NCI-H1694 treated with DMSO at 0.1 percent for 48 hours (cell line): ENCODE measurements at places on chromosomes 3 and 15.

DNA sequence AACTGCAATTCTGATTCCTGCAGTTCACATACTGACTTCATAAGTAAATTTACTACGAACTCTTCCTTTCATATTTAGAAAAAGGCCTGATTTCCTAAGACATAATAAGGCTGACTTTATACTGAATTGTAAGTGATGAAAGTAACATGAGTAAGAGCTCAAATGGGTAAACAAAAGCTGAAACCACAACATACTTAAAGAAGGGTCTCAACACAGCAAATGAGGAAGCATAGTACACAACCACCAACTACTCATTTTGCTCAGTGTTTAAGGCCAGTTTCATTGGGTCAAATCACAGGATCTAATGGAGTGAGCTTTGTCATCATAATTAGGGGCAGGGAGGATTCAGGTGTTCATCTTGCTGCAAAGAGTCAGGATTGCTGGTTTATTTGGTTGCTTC, 81.4 kb downstream of the SETD2 start:
- no peak for DNase-seq

GRCh38 chr15:79601405-79602086, 169.4 kb downstream of the MINAR1 start:
- no peak for DNase-seq

- DNase-seq: peak; percentile 46
Observed at GRCh38 chr3:42961633-42962032, 17.5 kb upstream of the GASK1A start.

GRCh38 chr3:190155752-190156151, 35.1 kb upstream of the P3H2 start:
- DNase-seq: no peak

GRCh38 chr3:46539443-46540005, 26.6 kb downstream of the LRRC2 start:
- no peak for DNase-seq

DNA sequence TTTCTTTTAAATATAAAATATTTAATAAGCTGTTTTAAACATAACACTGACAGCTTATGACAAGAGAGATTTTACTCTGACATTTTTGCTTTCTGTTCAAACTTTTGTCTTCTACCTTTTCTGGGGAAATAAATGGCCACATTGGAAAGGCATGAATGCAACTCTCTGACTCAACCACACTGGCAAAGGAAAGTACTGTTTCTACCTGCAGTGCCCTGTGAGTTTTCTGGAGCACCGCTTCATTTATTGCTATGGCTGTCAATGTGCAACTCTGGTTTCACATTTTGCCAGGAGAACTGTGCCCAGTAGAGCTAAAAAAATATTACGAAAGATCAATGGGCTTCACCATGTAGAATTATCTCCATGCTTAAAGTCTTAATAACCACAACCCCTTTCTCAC, 15.1 kb downstream of the PDZRN3 start:
- DNase-seq: no peak

DNA sequence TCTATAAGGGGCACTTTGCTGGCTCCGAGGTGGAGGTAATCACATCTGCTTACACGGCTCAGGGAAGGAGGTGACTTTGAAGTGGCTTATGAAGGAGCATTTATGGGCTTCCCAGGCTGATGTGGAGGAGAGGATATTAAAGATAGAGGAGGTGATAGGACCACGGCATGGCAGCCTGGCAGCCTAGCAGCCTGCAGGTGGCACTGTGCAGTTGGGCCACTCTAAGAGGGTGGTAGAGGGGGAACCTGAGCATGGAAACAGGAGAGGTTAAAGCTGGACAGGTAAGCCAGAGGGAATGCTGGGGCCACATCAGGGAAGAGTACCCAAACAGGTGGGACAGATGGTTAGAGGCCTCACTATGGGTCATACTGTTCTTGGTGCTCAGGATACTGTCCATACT, 375.0 kb downstream of the WDR72 start:
- DNase-seq: no peak

- DNase-seq: no peak
Observed at GRCh38 chr15:69787791-69788190, 309.9 kb downstream of the TLE3 start.

- DNase-seq: no peak
Observed at GRCh38 chr3:46456118-46456517, 8.6 kb downstream of the LTF start.

DNA sequence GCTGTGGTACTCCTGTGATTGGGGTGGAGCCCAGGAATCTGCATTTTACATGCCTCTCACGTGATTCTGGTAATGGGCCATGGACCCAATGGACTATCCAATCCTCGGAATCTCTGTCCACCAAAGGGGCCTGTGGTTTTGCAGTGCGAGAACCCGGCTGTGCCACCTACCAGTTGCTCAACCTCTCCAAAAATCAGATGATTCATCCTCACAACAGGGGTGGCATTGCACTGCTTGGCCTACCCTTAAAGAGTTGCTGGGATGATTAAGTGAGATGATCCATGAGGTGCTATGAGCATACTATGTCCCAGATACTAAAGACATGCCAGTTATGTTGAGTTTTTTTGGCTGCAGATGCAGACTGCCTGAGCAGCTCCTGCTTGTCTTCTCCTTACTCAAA, 5.1 kb downstream of the ANP32A start:
- DNase-seq: no peak

DNA sequence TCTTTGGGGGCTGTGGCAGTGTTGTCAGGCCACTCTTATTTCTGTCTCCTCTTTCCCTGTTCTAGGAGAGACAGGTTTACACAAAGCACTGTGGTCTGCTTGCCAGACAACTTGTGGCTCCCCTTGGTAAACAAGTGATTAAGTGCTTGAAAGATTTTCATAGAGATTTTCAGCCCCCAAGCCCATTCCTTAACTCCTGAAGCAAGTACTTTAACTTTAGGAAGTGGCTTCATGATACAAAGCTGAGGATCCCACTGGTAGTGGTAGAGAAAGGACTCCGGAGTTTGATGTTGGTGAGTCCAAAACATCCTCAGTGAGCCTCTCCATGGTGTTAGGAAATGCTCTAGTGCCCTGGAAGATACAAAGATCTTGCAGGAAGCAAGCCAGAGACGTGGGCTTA, 12.0 kb downstream of the ZBTB38 start:
- DNase-seq: no peak

DNA sequence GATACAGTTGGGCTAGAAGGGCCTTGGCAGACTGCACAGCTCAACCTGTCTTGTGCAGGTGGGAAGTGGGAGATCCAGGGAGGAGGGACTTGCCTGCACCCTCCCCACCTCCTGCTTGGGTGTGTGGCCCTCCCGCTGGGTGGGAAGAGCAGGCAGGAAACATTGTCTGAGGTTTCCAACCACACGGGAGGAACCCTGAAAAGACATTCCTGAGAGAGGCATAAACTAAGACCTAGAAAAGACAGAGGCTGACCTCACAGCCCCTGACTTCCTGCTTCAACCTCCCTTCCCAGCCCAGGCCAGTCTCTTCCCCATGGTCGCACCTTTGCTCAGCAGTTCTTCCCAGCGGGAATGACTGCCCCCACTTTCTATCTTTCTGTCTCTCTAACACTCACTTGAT, 46.3 kb upstream of the INSYN1 start:
- no peak for DNase-seq

DNA sequence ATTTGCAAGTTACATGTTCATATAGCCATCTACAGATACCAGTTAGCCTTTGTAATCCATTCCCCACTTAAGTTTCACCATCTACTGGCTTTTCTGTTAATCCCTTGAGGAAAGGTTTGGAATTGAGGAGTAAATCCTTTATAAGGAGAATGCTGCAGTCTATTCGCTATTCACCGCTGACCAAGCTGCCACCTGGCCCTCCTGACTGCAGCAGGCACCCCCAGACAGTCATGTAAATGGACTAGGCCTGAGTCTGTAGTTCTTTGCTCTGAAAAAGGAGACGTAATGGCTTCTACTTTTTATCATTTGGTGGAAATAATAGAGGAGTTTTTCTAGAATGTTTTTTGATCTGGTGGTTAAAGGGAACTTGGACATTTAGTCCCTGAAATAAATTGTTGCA, 3.2 kb downstream of the HIGD2B start:
- DNase-seq: no peak

DNA sequence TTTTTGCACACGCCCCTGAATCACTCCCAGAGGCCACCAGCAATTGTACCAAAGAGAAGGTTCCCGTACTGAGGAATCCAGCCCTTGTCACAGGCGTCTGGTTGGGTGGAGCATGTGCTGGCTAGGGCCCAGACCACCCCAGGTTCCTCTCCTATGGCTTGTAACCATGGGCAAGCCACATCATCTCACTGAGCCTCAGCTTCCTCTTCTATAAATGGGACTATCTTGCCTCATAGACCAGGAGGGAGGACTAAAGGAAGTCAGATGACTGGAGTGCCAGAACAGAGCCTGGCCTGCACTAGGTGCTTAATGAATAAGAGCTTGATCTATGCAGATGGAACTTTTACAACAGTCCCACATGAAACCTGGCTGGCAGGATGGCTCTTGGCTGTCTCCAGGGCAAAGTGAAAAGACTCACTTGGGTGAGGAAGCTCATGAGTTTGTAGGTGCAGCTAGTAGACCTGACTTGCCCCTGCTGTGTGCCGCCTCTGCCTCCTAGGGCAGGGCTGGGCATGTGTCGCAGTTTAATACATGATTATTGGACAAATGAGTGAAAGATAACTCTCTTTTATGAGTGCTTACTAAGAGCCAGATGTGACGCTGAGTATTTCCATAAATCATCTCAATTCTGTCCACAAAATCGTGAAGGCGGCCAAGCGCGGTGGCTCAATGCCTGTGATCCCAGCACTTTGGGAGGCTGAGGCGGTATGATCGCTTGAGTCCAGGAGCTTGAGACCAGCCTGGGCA, 29.3 kb downstream of the CTSH start:
- DNase-seq: no peak

GRCh38 chr3:15693355-15693754, 91.8 kb downstream of the BTD start:
- DNase-seq: no peak

- no peak for DNase-seq
Observed at GRCh38 chr3:53350652-53351051, 3.3 kb upstream of the DCP1A start.

- DNase-seq: no peak
Observed at GRCh38 chr15:90320885-90321278, 31.2 kb upstream of the ZNF774 start.

- no peak for DNase-seq
Observed at GRCh38 chr3:155196131-155197021, 97.1 kb downstream of the STRIT1 start.

- DNase-seq: no peak
Observed at GRCh38 chr3:87313641-87314040, 37.3 kb upstream of the POU1F1 start.

- DNase-seq: no peak
Observed at GRCh38 chr3:30073622-30074021, 532.8 kb upstream of the TGFBR2 start.

DNA sequence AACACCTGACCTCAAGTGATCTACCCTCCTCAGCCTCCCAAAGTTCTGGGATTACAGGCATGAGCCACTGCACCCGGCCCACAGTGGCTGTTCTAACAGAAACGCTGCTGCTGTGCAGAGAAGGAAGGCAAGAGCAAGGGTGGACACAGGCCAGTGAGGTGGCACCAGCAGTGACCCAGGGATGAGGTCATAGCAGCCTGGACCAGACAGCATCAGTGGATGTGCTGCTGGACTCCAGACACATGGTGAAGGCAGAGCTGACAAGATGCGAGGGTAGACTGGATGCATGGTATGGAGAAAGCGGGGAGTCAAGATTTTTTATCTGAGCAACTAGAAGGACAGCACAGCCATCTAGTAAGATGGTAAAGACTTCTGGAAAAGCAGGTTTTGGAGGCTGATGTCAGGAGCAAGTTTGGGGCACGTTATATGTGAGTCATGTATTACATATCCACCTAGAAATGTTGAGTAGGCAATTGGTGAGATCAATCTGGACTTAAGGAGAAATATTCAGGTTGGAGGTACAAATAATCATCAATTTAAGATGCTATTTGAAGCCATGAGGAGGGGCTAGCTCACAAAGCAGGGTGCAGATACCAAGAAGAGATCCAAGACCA, 22.1 kb upstream of the TJP1 start:
- DNase-seq: no peak

- DNase-seq: no peak
Observed at GRCh38 chr3:27209617-27210264, 159.4 kb downstream of the NEK10 start.

- peak; percentile 75 for DNase-seq
Observed at GRCh38 chr15:73560501-73561117, 72.6 kb downstream of the NPTN start.

- DNase-seq: no peak
Observed at GRCh38 chr3:103025880-103026279, 591.1 kb downstream of the ZPLD1 start.

DNA sequence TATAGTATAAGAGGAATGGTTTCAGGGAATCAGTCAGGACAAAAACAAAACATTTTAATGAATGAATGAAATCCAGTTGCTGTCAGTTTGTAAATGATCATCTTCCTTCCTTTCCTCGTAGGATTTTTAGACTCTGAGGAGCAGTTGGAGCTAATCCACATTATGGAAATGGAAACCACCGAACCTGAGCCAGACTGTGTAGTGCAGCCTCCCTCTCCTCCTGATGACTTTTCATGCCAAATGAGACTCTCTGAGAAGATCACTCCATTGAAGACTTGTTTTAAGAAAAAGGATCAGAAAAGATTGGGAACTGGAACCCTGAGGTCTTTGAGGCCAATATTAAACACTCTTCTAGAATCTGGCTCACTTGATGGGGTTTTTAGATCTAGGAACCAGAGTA, 3.1 kb downstream of the TIPARP start:
- no peak for DNase-seq

DNA sequence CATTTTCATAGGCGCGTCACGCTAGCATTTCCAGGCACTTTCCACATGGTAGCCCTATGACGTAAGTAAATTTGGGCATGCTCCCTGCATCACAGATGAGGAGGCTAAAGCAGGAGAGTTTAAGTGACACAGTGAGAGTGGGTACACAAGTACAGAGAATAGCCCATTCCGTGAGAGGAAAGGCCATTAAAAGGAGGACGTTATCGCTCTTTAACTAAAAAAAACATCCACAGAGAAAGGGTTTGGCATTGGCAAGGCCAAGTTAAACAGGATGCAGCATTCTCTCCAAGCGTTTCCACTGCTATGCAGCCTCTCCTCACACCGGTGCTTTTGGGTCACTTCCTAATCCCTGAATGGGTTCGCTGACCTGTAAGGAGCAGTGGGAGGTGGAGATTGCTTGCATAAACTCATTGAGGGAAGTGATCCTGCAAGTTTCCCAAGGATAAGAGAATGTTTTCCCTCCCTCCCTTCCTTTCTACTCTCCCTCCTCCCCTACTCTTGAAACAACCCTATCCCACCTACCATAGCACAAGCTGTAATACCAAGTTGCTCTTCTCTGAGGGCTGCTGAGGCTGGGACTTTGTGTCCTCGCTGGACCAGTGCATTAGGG, 147.7 kb downstream of the VGLL4 start:
- no peak for DNase-seq

- no peak for DNase-seq
Observed at GRCh38 chr3:100097919-100098783, 16.1 kb downstream of the FILIP1L start.

DNA sequence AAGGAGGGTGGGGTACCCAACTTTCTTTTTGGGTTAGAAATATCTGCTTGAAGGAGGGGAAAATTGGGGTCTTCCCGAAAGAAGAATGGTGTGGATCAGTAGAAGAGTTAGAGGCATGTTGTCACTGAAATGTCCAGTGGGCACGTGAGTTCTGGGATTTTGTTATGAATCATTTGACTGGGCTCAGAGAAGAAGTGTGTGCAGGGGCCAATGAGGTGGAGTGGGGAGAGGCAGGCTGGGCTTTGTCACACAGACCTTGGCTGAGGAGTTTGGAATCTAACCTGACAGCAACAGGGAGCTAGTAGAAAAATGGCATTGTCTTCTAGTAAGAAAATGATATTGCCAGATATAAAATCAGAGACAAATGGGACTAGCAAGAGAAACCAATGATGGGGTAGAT, 436.8 kb downstream of the MFSD1 start:
- DNase-seq: no peak
